GM23248 (cell line): ENCODE measurements at places on chromosomes 2 and 18. TPM values are rescaled to one million over a fixed set of nuclear protein-coding genes. Genes with fewer than 3 reads are reported as not detected.
A peak's percentile ranks its signal among the peaks of the same experiment; 100 is the strongest.

The NAT8 gene
- total RNA-seq, result not detected in 2 replicates

DNA sequence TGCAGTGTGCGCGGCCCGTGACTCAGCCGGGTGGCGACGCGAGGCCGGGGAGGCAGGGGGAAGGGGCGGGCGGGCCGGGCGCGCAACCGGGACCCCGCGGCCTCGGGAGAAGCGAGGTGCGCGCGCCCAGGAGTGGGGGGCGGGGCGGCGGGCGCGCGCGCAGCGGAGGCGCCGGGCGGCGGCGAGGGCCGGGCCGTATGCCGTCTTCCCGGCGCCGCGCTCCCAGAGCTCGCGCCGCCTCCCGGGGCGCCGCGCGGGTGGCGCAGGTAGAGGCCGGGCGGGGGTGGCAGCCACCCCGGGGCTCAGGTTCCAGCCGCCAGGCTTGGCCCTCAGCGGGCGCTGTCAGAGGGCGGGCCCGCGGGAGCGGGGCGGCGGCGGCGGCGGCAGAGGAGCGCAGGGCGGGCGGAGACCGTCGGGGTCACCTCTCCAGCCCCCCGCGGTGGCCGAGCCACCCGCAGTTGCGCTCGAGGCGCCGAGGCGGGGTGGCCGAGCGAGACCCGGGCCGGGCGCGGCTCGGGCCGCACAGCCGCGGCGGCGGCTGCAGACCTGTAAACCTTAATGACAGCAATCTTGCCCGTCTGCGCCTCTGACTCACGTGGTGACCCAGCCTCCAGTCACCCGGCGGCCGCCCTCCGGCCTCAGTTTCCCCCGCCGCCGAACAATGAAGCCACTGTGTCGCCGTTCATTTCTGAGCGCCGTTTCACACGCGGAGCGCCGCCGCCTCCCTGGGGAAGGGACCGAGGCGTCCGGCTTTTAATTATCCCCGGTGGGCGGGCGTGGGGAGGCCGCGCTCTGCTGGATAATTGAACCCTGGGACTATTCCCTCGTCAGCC lies 25.3 kb upstream of the SMAD7 start:
- peak; percentile 89 for DNase-seq

DNA sequence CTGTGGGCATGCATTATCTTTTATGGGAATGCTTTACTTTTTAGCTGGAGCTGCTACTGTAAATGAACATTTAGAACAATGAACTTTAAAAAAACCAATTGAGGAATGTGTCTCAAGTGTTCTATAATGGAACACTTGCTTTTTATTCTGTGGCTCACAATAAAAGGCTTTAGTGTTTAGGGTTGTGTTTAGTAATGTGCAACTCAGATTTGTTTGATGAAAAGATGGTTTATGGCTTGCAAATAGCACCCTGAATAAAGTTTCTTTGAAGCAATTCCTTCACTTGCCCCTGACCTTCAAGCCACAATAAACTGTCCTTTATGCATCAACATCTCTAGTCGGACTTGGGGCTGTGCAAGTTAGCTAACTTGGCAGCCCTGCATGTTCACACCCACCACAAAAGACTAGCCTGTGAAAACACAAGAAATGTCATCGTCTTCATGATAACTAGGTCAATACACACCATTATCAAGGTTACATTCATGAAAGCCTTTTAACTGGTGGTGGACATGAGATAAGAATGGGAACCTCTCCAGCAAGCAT lies 98.7 kb downstream of the MYO1B start:
- DNase-seq, result no peak

GRCh38 chr18:2612996-2613395 lies 41.6 kb downstream of the NDC80 start:
- DNase-seq, result no peak

DNA sequence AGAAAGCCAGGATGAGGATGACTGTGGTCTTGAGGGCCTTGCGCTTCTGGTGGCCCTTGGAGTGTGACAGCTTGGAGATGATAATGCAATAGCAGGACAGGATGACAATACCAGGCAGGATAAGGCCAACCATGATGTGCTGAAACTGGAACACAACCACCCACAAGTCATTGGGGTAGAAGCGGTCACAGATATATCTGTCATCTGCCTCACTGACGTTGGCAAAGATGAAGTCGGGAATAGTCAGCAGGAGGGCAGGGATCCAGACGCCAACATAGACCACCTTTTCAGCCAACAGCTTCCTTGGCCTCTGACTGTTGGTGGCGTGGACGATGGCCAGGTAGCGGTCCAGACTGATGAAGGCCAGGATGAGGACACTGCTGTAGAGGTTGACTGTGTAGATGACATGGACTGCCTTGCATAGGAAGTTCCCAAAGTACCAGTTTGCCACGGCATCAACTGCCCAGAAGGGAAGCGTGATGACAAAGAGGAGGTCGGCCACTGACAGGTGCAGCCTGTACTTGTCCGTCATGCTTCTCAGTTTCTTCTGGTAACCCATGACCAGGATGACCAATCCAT lies 2.7 kb downstream of the CXCR4 start:
- DNase-seq, result no peak

GRCh38 chr2:238869293-238870124 lies 21.6 kb downstream of the TWIST2 start:
- DNase-seq, result peak; percentile 88

- DNase-seq, result peak; percentile 79
These were observed 373.4 kb downstream of the LPIN1 start for GRCh38 chr2:12119841-12120240.

The DHX57 gene
- 13.7 and 13.9 TPM in 2 replicates for total RNA-seq

The DOK6 gene
- total RNA-seq, result 0.76 and 5.2 TPM in 2 replicates

The CRYBA2 gene
- not detected in 2 replicates for total RNA-seq

DNA sequence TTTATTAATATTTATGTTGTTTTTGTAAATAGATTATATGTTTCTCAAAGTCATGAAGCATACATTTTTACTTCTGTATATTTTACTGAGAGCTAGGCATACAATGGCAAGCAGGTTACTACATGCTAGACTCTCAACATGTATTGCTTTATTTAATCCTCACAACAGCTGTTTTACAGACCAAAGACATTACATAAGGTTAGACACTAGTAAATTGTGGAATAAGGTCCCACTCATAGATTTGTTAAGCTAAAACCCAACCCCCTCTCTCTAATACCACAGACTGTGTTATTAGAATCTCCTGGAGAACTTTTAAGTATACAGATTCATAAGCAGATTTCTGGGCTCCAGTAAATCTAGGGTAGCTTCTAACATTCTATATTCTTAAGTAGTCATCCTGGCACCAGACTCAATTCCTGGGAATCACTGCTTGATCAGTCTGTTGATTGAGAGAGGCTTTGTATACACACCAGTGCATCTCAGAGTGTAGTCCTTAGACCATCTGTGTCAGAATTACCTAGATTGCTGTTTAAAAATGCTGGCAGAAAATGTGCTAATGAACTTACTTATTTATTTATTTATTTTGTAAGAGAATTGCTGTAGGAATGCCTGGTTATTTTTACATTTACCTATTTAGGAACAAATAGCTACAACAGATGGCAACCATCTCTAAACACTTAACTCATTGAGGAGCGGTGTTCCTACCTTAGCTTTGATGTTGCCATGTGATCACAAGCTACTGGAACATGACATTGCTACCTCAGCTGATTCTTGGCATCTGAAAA lies 153.5 kb upstream of the CAVIN2 start:
- no peak for DNase-seq

GRCh38 chr2:180077295-180077906 lies 70.3 kb upstream of the CWC22 start:
- peak; percentile 40 for DNase-seq

GRCh38 chr2:1593371-1594122 lies 150.8 kb downstream of the PXDN start:
- peak; percentile 93 for DNase-seq
